ENCODE measurements at places on chromosomes 12 and 14.
A peak's percentile ranks its signal among the peaks of the same experiment; 100 is the strongest.

DNA sequence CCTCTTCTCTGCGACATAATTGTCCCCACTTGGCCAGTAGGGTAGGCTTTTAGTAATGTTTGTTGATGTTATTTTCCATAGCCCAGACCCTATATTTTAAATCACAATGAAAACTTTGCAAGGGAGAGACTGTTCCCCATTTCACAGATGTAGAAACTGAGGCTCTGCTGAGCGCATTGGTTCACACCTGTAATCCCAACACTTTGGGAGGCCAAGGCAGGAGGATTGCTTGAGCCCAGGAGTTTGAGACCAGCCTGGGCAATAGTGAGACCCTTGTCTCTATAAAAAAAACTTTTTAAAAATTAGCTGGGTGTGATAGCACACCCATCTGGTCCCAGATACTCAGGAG is 114.8 kb downstream of the DIP2B start:
- DNase-seq = no peak

GRCh38 chr12:130832561-130833209 is 6.4 kb downstream of the STX2 start:
- DNase-seq = no peak

GRCh38 chr14:75806352-75806832 is 145.3 kb downstream of the TTLL5 start:
- DNase-seq = no peak

GRCh38 chr14:87461704-87462103 is 531.3 kb downstream of the GALC start:
- DNase-seq = no peak

DNA sequence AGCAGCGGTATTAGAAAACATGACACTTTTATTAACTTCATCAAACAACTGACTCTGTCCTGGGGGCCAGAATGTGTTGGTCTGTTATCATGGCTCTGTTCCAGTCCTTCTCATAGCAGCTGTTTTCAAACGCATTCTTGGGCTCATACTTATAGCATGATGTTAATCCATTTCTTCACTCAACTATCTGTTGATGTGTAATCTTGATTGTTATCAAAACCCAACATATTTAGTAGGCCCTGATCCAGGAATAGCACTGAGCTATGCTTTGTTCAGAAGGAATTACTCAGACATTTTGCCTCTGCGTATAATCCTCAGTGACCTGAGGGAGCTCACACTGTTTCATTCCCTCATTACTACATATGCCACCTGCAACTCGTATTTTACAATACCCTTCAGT is 315.9 kb downstream of the BMP4 start:
- no peak for DNase-seq

DNA sequence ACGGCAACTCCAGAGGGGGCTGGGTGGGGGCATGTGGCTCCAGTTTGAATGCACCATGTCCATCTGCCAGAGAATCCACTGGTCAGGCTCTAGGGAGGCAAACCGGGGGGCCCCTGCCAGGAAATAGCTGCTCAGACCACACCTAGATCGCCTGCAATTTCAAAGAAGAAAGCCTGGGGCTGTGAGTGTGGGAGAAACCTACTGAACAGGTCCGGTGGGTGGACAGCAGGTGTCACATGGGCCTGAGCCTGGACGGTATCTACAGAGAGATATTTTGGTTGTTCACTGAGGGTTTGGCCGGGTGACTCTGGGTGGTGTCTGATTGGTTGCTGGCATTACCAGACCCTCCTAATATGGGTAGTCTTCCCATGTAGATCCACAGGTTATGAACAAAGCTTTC is 32.0 kb downstream of the DAO start:
- no peak for DNase-seq

DNA sequence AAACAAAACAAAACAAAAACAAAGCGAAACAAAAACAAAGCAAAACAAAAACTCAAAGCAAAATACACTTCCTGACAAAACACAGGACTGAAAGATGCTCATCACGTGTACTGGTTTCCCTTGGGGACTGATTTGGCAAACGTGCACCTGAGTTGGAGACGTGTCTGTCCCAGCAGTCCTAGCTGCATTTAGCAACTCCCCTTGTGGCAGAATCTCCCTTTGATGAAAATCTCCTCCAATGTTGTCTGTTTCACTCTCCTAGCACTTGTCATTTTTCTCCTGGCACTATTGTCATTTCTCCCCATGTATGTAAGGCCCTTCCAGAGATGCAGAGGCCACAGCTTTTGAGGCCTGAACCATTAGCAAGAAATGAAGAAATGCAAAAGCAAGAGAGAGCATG is 6.8 kb upstream of the SLC24A4 start:
- DNase-seq = no peak

GRCh38 chr14:80634106-80634758 is 307.3 kb downstream of the CEP128 start:
- no peak for DNase-seq

DNA sequence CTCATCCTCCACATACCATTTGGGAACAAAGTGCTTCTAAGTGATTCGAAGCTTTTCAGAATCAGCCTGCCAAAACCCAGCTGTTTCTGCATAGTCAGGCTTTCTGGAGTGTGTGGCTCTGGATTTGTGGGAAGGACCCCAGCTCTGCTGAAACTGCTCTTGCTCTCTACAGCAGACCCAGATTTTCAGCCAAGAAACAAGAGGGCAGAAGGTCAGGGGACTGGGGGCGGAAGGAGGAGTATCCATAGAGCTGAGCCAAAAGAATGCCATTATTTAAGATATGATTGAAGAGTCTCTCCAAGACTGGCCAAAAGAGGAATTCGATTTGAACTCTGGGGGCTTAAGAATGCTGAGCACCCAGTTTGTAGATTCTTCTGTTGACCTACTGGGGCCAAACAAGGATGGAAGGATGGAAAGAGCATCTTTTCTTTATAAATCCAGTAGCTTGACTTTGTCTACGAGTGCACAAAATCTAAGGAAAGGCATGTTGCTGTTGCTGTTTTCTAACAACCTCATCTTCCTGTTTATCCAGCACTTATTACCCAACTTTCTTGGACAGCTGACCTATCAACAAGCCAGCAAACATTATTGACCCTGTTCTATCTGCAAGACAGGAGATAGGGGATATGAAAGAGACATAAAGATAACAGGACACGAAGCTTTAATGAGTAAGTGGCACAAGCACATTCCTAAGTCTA is 29.2 kb downstream of the FBLN5 start:
- no peak for DNase-seq

DNA sequence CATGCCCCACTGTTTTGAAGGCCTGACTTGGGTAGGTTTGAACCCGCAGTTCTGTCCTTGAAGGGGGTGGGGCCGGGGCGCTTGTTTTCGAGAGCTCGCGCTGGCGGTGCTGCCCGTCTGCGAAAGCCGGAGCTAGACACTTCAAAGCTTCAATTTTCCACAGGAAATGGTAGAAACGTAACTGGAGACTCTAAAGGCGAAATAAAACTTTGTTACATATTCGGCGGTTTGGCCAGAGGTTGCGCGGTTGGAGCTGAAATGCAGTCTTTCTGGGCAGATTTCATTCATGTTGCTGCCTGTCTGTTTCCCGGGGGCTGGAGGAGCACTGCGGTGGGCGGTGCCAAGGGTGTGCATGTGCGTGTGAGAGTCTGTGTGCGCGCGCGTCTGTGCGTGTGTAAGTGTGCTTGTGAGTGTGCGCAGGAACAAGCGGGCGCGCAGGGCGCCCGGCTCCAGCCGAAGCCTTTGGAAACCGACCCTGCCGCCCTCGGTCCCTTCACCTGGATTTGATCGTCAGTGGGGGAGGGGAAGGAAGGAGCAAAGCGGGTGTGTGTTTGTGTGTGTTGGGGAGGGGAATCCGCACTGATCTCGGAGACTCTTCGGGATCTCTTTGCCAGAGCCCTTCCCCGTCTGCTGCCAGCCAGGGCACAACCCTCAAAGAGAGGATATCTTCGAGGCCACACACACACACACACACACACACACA is 227.7 kb upstream of the CRY1 start:
- DNase-seq = peak; percentile 78

DNA sequence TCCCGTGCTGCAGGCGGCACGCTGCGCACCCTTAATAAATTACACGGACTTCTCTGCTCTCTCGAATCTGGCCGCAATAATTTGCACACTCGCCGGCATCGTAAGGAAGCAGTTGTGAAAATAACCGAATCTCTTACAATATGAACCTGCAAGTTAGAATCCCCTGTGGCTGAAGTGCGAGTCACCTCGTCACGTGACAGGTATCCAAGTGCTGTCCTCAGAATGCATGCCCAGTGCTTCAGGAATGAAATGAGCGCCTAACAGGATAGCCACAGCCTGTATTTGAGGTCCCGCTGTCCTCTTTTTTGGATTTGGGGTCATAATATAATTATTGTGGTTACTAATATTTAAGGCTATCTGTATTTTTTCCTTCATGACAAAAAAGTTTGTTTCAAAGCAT is 82.0 kb downstream of the VWF start:
- DNase-seq = no peak
